ENCODE measurements at places on chromosomes 16 and 17.

GRCh38 chr16:65667011-65667578 is 545.2 kb upstream of the CDH11 start:
- no peak for DNase-seq

GRCh38 chr17:67477687-67478086 is 100.6 kb downstream of the PITPNC1 start:
- no peak for DNase-seq

GRCh38 chr17:77498091-77498741 is 357.4 kb downstream of the SEC14L1 start:
- no peak for DNase-seq

- DNase-seq: no peak
Measured at GRCh38 chr17:74658620-74659019, 35.1 kb upstream of the CD300E start.

GRCh38 chr16:314795-315299 is 31.9 kb downstream of the PDIA2 start:
- no peak for DNase-seq

GRCh38 chr17:27634026-27634335 is 3.0 kb downstream of the LGALS9 start:
- DNase-seq: no peak

Data from HTR-8/SVneo (cell line).